ENCODE measurements at places on chromosomes 13 and 19. TPM values are rescaled to one million over a fixed set of nuclear protein-coding genes. Genes with fewer than 3 reads are reported as not detected.

SPACA6 gene
- 8.0 TPM for total RNA-seq

PSG1 gene
- total RNA-seq: 16.3 TPM

DENND1C gene
- not detected for total RNA-seq

CFAP97D2 gene
- not detected for total RNA-seq

MEIOSIN gene
- not detected for total RNA-seq

IL12RB1 gene
- not detected for total RNA-seq

CYP2A6 gene
- total RNA-seq: not detected

FCAR gene
- total RNA-seq: not detected

ZNF229 gene
- total RNA-seq: 6.2 TPM

KLK13 gene
- not detected for total RNA-seq

RFPL4A gene
- not detected for total RNA-seq

MTUS2 gene
- total RNA-seq: 0.05 TPM

CCDC169 gene
- total RNA-seq: 28.1 TPM

SELENOV gene
- not detected for total RNA-seq

CD37 gene
- total RNA-seq: not detected

PRSS57 gene
- not detected for total RNA-seq
